Activated T-helper 1 cell treated with anti-CD3 and anti-CD28 coated beads, Interleukin-12 subunit alpha, Interleukin-12 subunit beta, Interleukin-2, Interleukin-4 antibody, amounts not matched to agents 30 ng/mL and 10 ng/mL and 1 ng/mL, durations not matched to agents 14 hours and 24 hours and 36 hours (primary cell): ENCODE measurements at places on chromosomes 5 and 9. TPM values are rescaled to one million over a fixed set of nuclear protein-coding genes. Genes with fewer than 3 reads are reported as not detected.

Gene CTXN3
- not detected in 2 replicates for total RNA-seq

Gene FBLL1
- 0.13 TPM in 1 of 2 replicates, not detected in the other for total RNA-seq

Gene DOCK2
- total RNA-seq: 214 and 216 TPM in 2 replicates

Gene MAMDC2
- not detected in 2 replicates for total RNA-seq

Gene FGD3
- 43.9 and 44.0 TPM in 2 replicates for total RNA-seq

Gene ADAMTS16
- not detected in 2 replicates for total RNA-seq

Gene ADAMTSL1
- not detected in 2 replicates for total RNA-seq

Gene ADAMTS13
- 1.2 and 1.7 TPM in 2 replicates for total RNA-seq

Gene SHB
- 1.2 and 1.7 TPM in 2 replicates for total RNA-seq

Gene PDGFRB
- 0.76 and 1.0 TPM in 2 replicates for total RNA-seq

Gene NTRK2
- 2.9 TPM in 2 replicates for total RNA-seq

Gene SH3RF2
- total RNA-seq: 0.18 TPM in 1 of 2 replicates, not detected in the other

Gene DAB2IP
- total RNA-seq: 0.05 TPM in 1 of 2 replicates, not detected in the other

Gene PTPN3
- total RNA-seq: 6.6 TPM in 2 replicates

Gene NEURL1B
- 0.05 and 0.12 TPM in 2 replicates for total RNA-seq

Gene ANKRD18A
- 4.1 and 4.6 TPM in 2 replicates for total RNA-seq
